Neural progenitor cell (in vitro differentiated cells): ENCODE measurements at places on chromosomes 7 and 10. TPM values are rescaled to one million over a fixed set of nuclear protein-coding genes. Genes with fewer than 3 reads are reported as not detected.

DNA sequence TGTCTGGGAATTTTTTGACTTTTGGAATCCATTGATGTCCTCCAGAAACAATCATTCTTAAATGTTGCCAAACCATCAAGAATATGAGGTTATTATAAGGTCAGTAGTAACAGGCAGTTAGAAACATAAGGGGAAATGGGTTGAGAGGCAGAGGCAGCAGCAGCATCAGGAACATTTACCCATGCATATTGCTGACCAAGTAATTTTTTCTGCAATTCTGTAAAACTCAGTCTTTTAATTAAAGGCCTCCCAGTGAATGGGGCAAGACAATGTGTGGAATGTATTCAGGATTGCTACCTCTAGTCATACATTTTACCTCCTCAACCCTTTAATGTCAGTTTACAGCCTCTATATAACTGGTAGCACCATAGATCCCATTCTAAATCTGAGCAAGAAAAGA, 66.5 kb upstream of the SKAP2 start:
- no peaks in the 10 kb centered on the region for H3K36me3 ChIP-seq
- H3K4me1 ChIP-seq, result peaks cover 23% of the 10 kb centered on the region

GRCh38 chr10:2119316-2119715, 382.0 kb upstream of the ADARB2 start:
- H3K27me3 ChIP-seq, result no peaks in the 10 kb centered on the region
- DNase-seq, result no peak
- H3K4me1 ChIP-seq, result peaks cover 7% of the 10 kb centered on the region
- no peaks in the 10 kb centered on the region for H3K36me3 ChIP-seq
- H3K27ac ChIP-seq, result no peak overlapping the region

GRCh38 chr7:129828989-129829736, 123.6 kb downstream of the UBE2H start:
- H3K27me3 ChIP-seq, result no peaks in the 10 kb centered on the region
- no peaks in the 10 kb centered on the region for H3K36me3 ChIP-seq
- no peak overlapping the region for H3K27ac ChIP-seq
- H3K4me3 ChIP-seq, result no peak overlapping the region
- peak; percentile 44 for DNase-seq

- no peak overlapping the region for H3K27ac ChIP-seq
- no peaks in the 10 kb centered on the region for H3K27me3 ChIP-seq
- H3K4me1 ChIP-seq, result no peaks in the 10 kb centered on the region
- no peaks in the 10 kb centered on the region for H3K36me3 ChIP-seq
- no peak for DNase-seq
- no peak overlapping the region for H3K4me3 ChIP-seq
These were observed 7.9 kb upstream of the FAM170B start for GRCh38 chr10:49141541-49142332.

DNA sequence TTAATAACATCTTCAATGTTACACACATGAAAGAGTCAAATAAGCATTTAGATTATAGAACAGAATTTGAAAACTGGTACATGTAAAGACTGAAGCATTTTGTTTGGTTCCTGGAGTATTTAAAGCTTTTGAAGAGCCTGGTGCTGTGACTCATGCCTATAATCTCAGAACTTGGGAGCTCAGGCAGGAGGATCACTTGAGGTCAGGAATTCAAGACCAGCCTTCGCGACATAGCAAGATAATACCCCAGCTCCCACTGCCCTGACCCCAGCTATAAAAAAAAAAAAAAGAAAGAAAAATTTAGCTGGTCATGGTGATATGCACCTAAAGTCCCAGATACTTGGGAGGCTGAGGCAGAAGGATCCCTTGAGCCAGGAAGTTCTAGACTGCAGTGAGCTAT, 87.8 kb downstream of the HDAC9 start:
- H3K4me3 ChIP-seq, result no peak overlapping the region
- no peaks in the 10 kb centered on the region for H3K36me3 ChIP-seq
- H3K27me3 ChIP-seq, result no peaks in the 10 kb centered on the region
- no peak overlapping the region for H3K27ac ChIP-seq

Gene SPDYE2B
- not detected in 2 replicates for total RNA-seq

Gene TDRD1
- total RNA-seq, result 0.04 TPM in 1 of 2 replicates, not detected in the other

DNA sequence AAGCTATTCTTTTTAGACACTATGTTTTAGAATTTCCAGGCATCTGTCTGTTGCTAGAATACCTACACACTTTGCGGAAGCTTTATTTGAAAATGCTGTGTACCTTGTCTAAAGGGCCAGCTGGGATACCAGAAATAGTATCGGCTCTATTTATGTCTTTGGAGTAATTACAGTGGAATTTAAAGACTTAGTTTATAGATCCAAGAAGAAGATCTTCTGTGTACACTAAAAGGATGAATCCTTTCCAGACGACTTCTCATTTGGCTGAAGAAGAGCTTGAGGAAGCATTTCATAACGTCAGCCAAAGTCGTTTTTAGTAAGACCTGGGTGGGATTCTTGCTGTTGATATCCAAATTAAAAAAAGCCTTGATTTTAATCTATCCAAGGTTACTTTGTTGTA, 365.9 kb downstream of the INHBA start:
- H3K36me3 ChIP-seq, result no peaks in the 10 kb centered on the region
- no peaks in the 10 kb centered on the region for H3K27me3 ChIP-seq
- no peak for DNase-seq
- H3K4me3 ChIP-seq, result no peak overlapping the region

Gene CLDN4
- 2.8 TPM in 1 of 2 replicates, not detected in the other for total RNA-seq

DNA sequence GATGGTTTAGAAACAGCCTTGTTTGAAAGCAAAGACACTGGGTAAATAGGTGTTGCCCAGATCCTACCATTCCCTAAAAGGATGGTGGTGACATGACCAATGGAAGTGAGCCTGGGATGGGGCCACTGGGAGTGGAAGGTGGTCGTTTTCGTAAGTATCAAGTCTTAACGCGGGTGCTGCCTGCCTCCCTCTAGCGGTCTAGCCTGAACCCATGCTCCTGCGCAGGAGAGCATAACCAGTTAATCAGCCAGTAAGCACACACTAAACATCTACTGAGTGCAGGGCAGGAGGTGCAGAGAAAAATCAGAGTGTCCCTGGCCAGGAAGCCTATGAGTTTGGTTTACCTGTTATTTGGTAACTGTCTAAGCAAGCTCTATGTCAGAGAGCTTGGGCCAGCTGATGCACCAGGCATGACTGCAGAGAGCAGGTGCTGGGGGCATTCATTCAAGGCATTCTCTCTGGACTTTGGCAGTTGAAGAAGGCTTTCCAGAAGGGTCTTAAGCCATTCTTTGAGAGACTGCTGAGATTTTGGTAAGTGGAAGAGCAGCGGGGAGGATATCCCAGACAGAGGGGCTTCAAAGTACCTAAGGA, 930 bp downstream of the GARIN1A start:
- no peaks in the 10 kb centered on the region for H3K36me3 ChIP-seq
- no peak overlapping the region for H3K27ac ChIP-seq

DNA sequence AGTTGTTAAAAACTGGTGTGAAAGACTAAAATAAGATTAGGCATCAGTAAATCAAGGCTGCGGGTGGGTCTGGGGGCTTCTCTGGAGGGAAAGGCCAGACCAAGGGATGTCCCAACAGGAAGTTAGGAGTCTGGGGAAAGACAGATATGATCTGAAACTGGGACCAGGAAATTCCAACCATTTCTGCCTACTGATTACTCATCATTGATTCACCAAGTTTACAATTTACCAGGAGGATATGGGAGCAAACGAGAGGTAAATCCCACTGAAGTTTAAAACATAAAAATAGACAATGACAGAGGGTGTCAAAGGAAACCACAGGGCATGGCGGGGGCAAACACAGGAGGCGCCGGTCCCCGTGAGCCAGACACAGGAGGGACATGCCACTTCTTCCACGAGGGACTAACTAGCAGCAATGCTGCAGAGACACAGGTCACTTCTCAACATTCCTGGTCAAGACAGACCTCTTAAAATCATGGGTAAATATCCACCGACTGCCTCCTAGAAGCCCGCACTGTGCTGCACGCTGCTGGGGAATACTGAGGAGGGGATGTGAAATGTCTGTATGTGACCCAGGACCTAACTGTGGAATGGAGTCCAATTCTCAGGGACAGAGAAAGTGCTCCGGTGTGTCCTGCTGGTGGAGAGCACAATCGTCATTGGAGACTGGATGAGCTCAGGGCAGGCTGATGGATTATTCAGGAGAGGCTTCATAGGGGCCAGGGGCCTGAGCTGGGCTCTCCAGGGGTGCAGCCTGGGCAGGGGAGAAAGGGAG, 153.4 kb upstream of the KLF14 start:
- H3K4me3 ChIP-seq, result no peak overlapping the region
- peaks cover 14% of the 10 kb centered on the region for H3K4me1 ChIP-seq
- H3K36me3 ChIP-seq, result no peaks in the 10 kb centered on the region
- DNase-seq, result no peak
- H3K27me3 ChIP-seq, result no peaks in the 10 kb centered on the region

GRCh38 chr7:42096681-42097561, 140.1 kb downstream of the GLI3 start:
- no peaks in the 10 kb centered on the region for H3K36me3 ChIP-seq
- no peak overlapping the region for H3K27ac ChIP-seq
- DNase-seq, result no peak
- no peak overlapping the region for H3K4me3 ChIP-seq
- H3K27me3 ChIP-seq, result no peaks in the 10 kb centered on the region

DNA sequence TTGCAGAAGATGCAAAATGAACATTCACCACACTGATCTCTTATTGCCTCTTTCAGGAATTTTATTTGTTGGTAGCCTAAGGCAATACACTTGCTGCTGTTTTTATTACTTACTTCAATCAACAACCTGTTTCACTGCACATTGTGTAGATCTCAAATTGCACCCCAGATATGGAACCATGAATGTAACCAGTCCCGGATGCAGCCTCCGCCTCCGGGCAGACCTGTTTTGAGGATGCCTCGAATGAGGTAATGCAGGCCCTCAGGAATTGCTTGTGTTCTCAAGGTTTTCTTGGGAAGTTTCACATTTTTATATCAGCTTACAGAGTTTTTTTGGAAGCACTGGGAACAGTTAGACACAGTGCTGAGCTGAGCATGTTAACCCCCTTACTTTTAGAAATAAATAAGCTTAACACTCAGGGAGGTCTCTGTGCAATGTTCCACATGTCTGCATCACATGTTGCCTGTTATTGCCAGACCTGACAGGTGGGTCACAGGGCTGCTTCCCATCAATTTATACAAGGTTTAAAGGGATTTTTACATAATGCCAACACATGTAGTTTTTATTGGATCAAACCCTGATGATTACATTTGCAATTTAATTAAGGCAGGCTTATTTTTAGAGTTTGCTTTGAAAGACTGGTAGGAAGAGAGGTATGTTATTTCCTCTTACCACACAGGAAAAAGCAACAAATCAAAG, 193.1 kb upstream of the POM121L12 start:
- H3K4me3 ChIP-seq, result no peak overlapping the region
- H3K27me3 ChIP-seq, result no peaks in the 10 kb centered on the region
- DNase-seq, result no peak
- no peaks in the 10 kb centered on the region for H3K36me3 ChIP-seq

DNA sequence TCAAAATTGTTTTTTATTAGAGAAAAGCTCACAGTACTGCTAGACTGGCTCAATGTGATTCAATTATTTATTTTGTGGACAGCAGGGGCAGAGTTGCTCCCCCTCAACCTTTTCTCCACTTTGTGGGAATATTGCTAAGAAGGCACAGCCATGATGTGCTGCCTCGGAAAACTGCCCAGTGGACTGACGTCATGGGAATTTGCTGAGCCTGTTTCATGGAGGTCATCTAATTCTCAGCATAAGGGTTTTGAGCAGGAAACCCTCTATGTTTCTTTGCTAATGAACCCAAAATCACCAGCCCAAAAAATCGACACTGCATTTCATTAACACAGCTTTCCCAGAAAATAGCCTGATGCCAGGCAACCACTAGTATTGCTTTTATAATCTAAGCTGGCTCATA, 228.8 kb upstream of the FAM3C start:
- H3K4me3 ChIP-seq, result no peak overlapping the region
- H3K36me3 ChIP-seq, result no peaks in the 10 kb centered on the region
- peaks cover 25% of the 10 kb centered on the region for H3K4me1 ChIP-seq
- DNase-seq, result no peak
- no peaks in the 10 kb centered on the region for H3K27me3 ChIP-seq

Gene TSPAN13
- total RNA-seq, result 25.6 and 41.2 TPM in 2 replicates

Gene GNGT1
- 0.06 TPM in 1 of 2 replicates, not detected in the other for total RNA-seq

GRCh38 chr7:17516771-17517170, 218.3 kb downstream of the AHR start:
- H3K27me3 ChIP-seq, result no peaks in the 10 kb centered on the region
- no peaks in the 10 kb centered on the region for H3K4me1 ChIP-seq
- no peaks in the 10 kb centered on the region for H3K36me3 ChIP-seq
- no peak for DNase-seq
- no peak overlapping the region for H3K4me3 ChIP-seq

DNA sequence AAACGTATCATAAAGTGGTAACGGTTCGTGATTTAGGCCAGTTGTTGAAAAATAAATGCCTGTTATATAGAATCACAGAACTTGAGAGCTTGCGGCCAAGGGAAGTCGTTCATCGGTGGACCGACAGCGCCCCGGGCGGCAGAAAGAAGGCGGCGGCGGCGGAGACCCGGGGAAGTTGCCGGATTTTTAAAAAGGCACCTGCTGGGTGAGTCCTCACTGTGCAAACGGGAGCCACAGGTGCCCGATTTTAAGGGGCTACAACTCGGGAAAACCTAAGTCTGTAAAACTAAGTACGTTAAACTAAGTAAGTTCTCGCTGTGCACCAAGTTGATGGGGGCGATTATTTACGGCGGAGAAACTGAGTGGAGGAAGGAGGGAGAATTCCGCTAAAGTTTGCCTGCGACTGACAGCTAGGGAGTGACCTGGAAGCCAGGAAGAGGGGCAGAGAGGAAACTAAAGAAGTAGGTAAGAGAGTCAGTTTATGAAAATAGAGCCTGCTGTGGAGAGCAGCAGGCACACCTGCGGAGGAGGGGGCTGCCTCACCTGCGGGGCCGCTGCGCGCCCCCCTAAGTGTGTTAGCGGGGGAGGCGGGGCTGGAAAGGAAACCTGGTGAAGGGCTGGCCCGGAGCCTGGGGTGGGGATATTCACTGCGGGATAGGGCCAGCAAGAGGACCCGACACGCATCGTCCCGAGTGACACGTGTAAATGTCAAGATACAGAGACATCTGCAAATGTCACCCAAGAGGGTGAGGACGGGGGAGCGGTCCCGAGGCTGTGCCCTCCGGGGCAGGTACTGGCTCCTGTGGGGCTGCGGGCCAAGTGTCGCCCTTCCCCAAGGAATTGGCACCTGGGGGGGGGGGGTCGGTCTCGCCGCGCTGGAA, 996 bp downstream of the ADAM12 start:
- H3K4me1 ChIP-seq, result peaks cover 22% of the 10 kb centered on the region
- H3K27me3 ChIP-seq, result peaks cover 34% of the 10 kb centered on the region
- peak overlapping the region; percentile 65 for H3K4me3 ChIP-seq
- no peak overlapping the region for H3K27ac ChIP-seq
- peak; percentile 80 for DNase-seq
- H3K36me3 ChIP-seq, result no peaks in the 10 kb centered on the region

GRCh38 chr10:84727398-84727797, 399.0 kb downstream of the CCSER2 start:
- no peak for DNase-seq
- H3K27ac ChIP-seq, result no peak overlapping the region
- no peaks in the 10 kb centered on the region for H3K36me3 ChIP-seq
